Body of pancreas (tissue), 4 donors: ENCODE measurements at places on chromosomes 2 and 18.

GRCh38 chr18:43587538-43588153, 310.4 kb upstream of the SYT4 start:
- no peak for DNase-seq

DNA sequence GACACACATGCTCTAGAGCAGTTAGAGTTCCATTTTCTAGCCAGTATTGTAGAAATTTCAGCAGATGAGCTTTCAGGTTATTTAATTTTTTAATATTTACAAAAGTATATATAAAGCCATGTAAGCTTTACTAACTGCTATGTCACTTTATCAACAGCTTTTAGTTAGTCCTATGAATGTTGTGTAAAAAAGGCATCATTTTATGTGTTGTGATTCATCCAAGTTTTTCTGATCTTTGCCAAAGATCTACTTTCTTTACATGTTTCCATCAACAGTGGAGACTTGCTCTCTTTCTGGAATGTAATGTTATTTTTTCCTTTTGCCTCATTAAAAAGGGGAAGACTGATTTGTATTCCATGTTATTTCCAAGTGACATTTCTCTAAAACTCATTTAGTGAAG, 125.2 kb upstream of the TFPI start:
- no peak for DNase-seq

GRCh38 chr2:135890149-135890548, 13.9 kb upstream of the MCM6 start:
- DNase-seq: no peak

- peak; percentile 30 for DNase-seq
Observed at GRCh38 chr2:11022591-11023273, 111.0 kb downstream of the KCNF1 start.

DNA sequence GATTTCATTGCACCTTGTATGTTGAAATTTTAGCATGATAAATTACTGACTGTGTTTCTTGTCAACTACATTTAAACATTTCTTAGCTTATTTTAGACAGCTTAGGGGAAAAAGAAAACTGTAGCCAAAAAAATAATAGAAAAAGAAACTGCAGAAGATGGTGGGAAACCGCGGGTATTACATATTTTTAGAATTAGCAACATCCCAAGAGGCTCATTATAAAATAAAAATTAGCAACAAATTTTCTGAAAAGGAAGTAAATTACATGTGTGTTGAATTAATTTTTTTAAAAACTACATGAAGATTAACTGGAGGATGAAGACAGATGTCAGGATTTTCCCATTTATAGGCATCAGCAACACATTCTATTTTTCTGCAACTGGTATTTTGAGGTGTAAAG, 4.3 kb downstream of the PELI1 start:
- no peak for DNase-seq

DNA sequence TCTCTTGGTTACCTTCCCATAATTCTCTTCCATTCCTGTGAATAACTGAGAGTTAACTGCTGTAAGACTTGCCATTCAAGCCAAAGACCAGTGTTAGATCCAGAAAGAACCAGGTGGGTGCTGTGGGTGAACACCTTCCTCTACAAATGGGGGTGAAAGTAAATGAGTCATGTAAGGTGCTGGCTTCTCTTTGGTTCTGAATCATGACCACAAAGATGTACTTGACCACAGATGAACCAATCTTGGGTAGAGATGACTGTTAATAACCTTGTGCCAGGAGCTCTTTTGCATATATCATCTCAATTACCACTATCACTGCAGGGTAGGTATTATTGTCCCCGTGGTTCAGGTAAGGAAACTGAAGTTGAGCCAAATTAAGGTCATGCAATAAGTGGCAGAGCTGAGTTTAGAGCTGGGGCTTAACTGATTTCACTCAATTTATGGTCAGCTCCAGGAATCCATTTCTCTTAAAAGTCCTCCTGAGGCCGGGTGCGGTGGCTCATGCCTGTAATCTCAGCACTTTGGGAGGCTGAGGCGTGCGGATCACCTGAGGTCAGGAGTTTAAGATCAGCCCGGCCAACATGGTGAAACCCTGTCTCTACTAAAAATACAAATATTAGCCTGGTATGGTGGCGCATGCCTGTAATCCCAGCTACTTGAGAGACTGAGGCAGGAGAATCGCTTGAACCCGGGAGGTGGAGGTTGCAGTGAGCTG, 244.9 kb upstream of the CXCR4 start:
- DNase-seq: no peak

- no peak for DNase-seq
Observed at GRCh38 chr2:25250331-25251070, 82.1 kb upstream of the POMC start.
